CD4-positive, alpha-beta T cell treated with Interleukin-17A for 4 hours (primary cell): ENCODE measurements at places on chromosomes 7 and 10.

- DNase-seq = no peak
These were observed 624.8 kb upstream of the LRRTM3 start for GRCh38 chr10:66301078-66301477.

DNA sequence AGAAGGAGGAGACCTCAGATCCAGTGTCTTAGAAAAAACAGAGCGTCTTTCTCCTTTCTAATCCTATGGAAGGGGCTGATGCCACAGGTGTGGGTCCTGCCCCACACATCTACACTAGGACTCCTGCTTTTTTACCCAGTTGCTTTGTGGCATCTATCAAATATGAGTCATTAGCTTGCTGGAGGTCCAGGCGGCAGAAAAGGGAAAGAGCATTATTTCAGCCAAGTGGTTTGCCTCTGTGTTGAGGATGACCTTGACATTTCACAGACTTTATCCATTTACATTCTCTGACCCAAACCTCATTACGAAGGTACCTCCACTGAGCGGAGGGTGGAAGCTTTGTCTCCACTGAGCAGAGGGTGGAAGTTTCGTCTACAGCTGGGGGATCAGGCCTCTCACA lies 308.4 kb upstream of the KLF6 start:
- no peak for DNase-seq

GRCh38 chr10:104262055-104262454 lies 6.9 kb upstream of the GSTO2 start:
- DNase-seq = no peak

- DNase-seq = no peak
These were observed 13.0 kb downstream of the OR9A2 start for GRCh38 chr7:143013893-143014292.
